ENCODE measurements at places on chromosomes 2 and 18. TPM values are rescaled to one million over a fixed set of nuclear protein-coding genes. Genes with fewer than 3 reads are reported as not detected.

Gene DUSP19
- total RNA-seq, result 0.41 TPM

Gene DSEL
- total RNA-seq, result 0.40 TPM

Gene DCDC2C
- total RNA-seq, result 0.24 TPM

Gene COL6A3
- 0.09 TPM for total RNA-seq

Gene LRRC30
- total RNA-seq, result not detected
